ENCODE measurements at places on chromosomes 4 and X.
A peak's percentile ranks its signal among the peaks of the same experiment; 100 is the strongest.

DNA sequence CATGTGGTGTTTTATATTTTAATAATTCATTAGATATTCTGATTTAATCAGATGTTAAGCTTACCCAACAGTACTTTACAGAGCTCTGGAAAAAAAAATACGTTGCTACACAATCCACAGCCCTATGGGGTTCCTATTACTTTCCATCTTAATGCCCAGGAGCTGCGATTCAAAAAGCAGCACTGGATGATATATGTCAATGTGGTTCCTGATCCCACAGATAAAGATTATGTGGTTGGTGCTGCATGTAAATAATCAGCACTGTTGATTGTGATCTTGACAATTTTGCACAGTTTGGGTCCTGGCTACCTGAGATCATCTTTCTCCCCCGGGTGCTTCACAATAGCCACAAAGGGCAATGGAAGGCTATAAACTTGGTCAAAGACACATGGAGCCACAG lies 72.7 kb upstream of the DCLK2 start:
- DNase-seq, result no peak

DNA sequence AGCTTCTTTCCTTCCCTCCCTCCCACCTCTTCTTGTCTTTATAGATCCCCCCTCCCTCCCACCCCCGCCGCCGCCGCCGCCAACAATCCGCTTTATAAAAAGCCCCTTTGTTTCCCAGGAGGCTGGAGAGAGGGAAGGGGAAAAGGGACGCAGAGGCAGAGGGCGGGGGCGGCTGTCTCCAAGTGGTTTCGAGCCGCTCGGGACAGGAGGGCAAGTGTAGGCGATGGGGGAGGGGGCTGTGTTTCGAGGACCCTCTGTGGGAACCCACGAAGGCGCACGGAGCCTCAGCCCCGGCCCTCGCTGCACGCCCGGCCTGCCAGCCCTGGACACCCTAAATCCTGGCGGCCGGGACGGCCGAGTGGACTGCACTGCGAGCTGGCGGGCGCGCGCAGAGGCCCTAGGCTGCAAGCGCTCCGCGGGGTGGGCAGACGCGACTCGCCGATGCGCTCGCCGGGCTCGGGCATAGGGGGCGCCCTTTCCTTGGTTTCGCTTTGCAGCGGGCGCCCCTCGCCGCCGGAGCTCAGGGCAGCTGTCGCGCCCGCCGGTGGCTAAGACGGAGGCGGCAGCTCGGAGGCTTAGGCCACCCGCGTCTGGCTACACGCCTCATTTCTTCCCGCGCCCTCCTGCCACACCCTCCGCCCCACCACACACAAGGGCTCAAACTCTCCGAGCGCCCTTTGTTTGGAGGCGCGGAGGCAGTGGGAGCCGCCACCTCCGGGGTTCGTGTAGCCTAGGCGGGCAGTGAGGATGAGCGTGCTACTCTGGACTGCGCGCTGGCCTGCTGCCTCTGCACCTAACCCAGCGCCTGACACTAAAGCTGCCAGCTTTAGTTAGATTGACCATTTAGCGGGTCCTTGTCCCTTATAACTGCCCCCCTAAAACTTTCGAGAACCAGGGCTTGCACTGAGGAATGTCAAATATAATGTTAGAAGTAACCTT lies 2.2 kb downstream of the MAMLD1 start:
- peak; percentile 26 for DNase-seq

DNA sequence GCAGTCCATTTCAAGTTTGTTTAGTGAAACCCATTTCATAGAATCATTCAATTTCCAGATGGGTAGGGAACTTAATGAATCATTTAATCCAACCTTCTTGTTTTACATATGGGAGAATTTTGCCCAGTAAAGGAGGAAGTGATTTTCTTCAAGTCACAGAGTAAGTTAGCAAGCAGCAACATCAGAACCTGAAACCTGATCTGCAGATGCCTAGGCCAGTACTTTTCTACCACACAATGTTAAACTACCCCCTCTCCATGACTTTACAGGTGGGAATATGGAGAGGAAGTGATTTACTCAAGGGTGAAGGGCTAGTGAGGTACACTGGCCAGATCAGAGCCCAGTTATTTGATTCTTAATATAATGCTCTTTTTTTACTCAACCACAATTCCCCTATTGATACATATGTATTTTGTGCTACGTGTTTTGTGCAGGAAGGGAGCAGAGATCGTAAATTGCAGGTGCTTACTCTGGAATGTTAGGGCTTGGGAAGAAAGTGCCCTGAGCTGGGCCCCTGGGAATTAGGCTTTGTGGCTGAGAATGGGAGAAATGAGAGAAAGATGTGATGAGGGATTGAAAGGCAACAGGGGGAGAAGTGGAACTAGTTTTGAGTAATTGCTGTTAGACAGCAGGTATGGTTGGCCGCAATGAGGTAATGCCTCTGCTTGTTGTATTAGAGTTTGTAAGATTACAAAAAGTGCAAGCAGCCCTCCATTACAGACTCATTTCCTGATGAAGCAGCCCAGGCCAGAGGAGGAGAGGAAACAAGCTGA lies 6.8 kb downstream of the LHFPL1 start:
- DNase-seq, result no peak

- DNase-seq, result no peak
Measured at GRCh38 chr4:13611283-13611842, 16.2 kb downstream of the BOD1L1 start.

DNA sequence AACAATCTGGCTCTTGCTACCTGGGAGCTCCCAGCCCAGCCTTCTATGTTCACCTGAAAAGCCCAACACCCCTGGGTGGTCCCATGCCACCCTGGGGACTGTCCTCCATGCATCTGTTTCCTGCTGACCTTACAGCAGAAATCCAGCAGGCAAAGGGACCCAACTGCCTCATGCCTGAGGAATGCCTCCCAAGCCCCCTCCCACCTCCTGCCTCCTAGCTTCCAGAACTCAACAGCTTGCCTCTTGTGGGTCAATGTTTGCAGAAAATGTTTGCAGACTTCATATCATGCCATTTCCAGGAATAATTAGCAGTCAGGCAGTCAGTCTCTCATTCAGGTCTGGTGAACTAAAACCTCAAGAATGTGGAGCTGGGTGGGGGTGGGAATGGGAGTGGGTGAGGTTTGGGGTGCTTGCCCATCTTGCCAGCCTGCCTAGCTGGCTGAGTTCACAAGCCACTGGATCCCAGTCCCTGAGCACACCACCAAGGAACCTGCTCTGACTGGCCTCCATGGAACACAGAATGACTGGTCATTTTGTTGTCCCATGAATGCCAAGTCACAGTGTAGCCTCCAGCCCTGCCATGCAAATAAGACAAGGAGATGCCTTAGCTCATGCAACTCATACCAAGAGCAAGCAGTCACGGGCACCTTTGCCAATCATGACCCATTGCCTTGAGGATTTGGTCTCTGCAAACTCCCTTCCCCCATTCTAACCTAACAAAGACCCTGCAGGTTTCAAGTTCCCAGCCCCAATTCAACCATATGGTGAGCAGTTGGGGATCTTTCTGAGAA lies 12.1 kb upstream of the PLAC1 start:
- DNase-seq, result no peak

DNA sequence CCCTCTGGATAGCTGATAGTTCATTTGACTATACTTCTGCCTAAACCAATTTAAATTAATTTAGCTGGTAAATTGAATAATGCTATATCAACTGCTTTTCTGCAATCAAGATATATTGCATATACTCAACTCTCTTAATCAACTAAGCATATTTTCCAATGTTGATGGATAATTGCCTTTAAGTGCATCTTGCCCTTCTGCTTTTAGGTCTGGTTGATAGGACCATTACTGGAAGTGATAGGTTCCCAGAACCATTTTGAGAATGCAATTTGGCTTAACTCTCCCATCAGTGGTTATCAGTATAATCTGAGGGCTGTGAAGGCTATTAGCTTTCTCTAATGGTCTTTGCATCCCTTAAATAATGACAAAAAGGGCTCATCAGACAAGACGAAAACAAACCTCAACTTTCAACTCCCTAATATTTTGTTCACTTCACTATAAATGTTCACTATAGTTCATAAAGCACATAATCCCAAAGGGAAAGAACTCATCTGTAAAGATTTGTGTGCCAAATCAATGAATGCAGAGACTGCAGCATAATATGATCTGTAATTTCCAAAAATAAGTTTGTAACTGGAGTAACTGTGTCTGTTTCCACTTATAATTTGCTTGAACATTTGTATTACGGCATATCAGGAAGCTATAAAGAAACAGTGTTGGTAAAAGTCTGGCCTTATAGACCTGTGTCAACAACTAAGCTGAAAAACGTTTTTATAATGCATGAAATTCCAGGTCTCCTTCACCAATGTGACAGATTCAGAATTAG lies 273.6 kb downstream of the FBXO8 start:
- DNase-seq, result no peak

DNA sequence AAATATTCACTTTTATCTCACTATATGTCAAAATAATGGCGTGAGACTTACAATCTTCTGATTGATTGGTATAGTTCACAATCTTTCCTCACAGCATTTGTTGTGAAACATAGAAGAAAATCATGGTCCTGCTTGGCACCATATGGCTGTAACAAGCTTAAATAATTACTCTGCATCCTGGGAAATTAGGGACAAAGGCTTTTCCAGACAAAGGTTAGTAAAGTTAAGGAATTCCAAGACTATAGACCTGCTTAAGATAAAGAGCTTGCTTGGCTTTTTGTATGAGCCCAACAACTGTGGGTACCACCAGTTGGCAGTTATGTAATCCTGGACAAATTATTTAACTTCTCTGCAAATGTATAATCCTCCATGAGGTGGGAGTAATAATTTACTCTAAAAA lies 3.4 kb upstream of the PCDH18 start:
- DNase-seq, result no peak

DNA sequence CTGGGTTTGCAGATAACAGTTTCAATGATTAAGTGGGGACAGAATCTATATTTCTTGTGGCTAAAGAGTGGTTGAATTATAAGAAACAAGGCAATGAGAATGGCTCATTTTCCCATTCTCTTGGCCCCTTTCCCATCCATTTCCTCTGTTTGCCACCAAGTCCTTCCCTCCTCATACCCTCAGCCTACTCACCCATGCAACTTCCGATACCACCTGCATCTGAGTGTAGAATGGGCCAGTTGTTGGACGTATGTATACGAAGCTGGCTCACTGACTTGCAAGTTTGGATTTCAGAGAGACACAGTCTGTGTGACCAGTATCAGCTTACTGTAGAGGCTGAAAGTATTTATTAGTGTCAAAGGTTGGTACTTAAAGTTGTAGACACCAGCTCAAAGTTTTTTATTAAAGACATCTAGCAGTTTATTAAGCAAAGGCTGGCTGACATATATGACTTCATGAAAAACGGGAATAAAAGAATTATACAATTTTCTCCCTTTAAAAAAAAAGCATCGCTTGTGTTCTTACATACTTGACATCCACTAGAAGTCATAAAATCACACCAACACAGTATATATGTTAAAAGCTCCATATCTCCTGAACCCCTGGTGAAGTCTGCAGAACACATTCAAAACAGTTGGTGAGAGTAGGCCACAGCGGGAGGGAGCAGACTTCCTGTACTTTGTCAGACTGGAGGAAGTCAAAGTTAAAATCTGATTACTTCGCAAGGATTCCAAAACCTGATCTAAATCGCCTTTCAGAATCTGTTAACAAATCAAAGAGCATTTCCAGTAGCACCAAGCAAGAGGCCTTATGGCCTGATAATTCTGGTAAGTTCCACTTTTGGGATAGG lies 22.4 kb upstream of the STIM2 start:
- DNase-seq, result no peak

- DNase-seq, result no peak
Measured at GRCh38 chr4:910366-911091, 21.6 kb downstream of the GAK start.

- DNase-seq, result no peak
Measured at GRCh38 chrX:7614616-7615015, 228.4 kb upstream of the VCX start.

DNA sequence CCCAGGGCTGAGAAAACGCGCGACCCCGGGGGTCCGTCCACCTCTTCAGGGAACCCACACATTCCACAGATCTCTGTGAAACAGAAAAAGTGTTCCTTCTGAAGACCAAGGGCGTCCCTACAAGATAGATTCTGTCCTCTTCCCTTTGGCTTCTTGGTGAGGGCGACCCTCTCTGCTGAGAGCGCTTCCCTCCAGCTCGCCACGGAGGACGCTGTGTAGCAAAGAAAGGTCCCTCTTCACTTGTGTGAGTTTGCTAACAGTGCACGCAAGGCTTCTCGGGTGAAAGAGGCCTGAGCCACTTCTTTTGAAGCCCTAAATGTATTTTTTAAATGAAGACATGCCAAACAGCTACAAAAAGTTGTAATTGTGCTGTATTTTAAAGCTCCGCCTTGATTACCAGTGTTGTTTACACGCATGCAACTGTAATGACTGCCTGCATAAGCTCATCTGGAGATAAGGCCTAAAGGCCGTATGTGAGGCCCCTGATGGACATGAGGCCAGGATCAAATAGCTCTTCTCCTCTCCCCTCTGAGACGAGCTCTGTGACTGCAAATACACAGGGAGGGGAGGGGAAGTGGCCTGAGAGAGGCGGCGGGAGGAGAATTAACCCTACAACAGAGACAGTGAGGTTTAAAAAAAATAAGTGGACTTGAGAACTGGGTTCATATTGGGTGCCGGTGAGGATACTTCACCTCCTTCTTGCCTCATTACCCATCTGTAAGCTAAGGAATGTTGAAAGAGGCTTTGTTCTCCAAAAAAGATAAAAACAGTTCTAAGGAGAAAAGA lies 95.5 kb downstream of the SOWAHB start:
- no peak for DNase-seq

DNA sequence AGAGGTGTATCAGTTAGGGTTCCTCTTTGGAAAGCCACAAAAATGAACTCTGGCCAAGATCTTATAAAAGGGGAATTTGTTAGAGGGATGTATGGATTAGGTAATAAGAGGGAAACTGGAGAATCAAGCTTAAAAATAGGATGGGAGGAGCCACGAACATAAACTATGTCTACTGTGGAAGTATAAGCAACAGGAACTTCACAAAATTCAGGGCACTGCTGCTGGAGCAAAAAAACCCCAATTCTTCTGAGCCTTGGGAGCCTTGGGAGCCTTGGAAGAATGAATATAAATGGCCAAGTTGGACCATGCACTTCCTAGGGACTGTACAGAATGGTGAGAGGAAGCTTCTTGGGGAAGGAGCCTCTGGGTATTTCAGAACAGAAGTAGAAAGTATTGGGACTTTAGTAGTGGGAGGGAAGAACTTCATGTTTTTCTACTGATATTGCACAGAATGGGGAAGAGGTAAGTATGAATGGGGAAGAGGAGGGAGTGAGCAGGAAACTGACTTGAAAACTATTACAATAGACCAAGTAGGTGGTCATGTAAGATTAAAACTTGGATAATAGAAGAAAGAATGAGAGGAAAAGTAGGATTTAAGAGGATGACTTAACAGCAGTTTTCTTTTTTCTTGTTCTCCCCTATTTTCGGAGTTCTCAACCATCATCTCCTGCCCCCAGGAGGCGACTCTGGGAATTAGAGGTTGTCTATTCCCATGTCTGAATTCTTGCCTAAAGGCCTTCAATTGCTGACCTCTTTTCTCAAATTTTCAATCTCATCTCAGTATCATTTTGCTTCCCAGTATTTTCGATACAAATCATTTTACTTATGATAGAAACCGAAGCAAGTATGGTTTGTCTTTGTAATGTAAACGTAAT lies 44.4 kb upstream of the TAPT1 start:
- DNase-seq, result no peak

Measured in stimulated activated CD8-positive, alpha-beta memory T cell treated with anti-CD3 and anti-CD28 coated beads, Interleukin-4, amount 100 ng/mL, for 1 hour (primary cell).